ENCODE measurements at places on chromosomes 2 and 18.

- DNase-seq = no peak
These were observed 31.9 kb downstream of the ATP8B1 start for GRCh38 chr18:57771193-57771592.

DNA sequence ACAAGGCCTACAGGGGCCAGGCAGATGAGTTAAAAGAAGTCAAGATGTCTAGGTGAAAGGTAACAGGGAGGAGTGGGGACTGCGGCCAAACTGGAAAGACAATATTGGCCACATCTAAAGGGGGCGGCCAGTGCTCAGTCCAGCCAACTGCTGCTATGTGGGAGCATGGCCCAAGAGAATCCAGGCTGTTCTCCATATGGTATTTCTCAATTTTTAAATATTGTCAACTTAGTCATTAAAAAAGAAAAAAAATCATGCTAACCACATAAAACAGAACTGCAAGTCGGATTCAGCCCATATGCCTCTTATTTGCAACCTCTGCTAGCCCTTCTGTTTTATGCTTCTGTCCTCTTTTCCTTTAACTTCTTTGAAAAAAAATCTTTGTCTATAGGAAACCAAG, 14.8 kb downstream of the TRABD2A start:
- no peak for DNase-seq

DNA sequence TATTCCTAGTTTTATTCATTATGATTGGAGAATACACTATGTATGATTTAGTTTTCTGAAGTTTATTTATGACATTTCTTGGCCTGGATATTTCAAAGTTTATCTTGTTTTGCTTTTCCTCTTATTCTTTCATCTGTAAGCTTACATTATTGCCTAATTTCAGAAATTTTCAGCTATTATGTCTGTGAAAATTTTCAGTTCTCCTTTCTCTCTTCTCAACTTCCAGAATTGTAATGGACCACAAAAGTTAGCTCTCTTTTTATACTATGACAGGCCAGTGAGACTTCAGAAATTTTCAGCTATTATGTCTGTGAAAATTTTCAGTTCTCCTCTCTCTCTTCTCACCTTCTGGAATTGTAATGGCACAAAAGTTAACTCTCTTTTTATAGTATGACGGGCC, 97.2 kb upstream of the SCN7A start:
- DNase-seq = no peak

- no peak for DNase-seq
These were observed 22.6 kb upstream of the ITGA6 start for GRCh38 chr2:172404824-172405223.

GRCh38 chr2:238389988-238390589, 36.6 kb upstream of the ASB1 start:
- DNase-seq = no peak

GRCh38 chr2:240201866-240202265, 61.4 kb upstream of the OTOS start:
- no peak for DNase-seq

- DNase-seq = peak; percentile 13
These were observed at the start of gene DSC2 for GRCh38 chr18:31102025-31102684. DSC2 (minus strand) TSS chr18:31102421; CDS start chr18:31101971, 450 bp downstream.

GRCh38 chr2:173448938-173449471, 94.3 kb downstream of the CDCA7 start:
- peak; percentile 72 for DNase-seq

DNA sequence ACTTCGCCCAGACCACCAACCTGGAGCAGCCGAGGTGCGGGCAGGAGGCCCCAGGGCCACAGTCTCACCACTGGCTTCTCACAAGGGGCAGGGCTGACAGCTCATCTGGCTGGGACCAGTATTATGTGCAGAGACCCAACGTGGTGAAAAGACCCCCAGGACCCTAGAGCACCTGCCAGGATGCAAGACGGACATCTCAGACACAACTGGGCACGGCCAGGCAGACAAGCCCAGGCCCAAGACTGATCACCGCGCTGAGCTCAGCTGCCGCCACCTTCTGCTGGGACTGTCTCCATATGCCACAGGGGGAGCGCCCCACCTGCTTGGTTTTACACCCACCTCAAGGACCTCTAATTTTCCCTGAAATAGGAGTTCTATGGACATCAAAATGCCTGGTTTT, 23.2 kb downstream of the HDAC4 start:
- no peak for DNase-seq

- DNase-seq = no peak
These were observed 50.6 kb upstream of the STPG4 start for GRCh38 chr2:47205576-47206141.

DNA sequence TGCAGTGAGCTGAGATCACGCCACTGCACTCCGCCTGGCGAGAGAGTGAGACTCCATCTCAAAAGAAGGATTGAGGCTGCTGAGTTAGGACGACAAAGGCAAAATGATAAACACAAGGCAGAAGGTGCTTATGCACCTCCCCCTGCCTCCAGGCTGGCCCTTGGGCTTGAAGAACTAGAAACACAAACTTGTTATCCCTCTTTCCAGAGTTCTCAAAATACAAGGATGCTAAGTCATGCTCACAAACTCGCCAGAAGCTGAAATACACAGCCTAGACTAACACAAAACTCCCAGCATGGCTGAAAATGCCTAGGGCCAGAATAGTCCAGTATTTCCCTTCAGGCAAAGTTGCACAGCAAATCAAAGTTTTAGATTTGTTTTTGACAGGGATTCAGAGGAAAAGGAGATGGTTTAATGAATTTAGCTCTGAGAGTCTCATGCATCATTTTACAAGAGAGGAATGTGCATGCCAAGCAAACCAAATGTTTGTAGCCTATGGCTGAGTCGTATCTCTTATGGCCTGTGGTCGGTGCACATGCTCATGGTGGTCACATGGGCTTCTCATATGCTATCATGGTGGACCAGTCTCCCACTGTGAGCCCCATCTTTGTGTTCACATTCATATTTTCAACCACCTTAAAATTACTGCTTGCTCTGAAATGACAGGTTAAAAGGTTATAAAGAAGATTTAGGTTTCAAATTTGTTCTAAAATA, 16.2 kb upstream of the MREG start:
- no peak for DNase-seq

DNA sequence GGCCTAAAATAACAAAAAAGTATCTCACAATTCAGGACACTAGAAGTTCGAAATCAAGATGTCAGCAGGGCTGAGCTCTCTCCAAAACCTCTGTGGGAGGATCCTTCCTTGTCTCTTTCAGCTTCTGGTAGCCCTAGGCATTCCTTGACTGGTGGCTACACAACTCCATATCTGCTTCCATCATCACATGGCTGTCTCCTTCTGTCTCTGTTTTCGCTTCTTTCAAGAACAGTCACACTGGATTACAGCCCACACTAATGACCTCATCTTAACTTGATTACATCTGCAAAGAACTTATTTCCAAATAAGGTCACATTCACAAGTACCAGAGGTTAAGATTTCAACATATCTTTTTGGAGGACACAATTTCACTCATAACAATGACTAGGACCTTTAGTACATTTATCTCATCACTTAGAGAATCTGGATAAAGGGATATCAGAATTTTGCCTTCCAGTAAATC, 275.2 kb downstream of the IRS1 start:
- DNase-seq = no peak

All from GM10248 (cell line).